ENCODE measurements at places on chromosomes 3 and 15.

GRCh38 chr3:77605308-77605707 lies 565.4 kb downstream of the ROBO2 start:
- DNase-seq, result no peak

DNA sequence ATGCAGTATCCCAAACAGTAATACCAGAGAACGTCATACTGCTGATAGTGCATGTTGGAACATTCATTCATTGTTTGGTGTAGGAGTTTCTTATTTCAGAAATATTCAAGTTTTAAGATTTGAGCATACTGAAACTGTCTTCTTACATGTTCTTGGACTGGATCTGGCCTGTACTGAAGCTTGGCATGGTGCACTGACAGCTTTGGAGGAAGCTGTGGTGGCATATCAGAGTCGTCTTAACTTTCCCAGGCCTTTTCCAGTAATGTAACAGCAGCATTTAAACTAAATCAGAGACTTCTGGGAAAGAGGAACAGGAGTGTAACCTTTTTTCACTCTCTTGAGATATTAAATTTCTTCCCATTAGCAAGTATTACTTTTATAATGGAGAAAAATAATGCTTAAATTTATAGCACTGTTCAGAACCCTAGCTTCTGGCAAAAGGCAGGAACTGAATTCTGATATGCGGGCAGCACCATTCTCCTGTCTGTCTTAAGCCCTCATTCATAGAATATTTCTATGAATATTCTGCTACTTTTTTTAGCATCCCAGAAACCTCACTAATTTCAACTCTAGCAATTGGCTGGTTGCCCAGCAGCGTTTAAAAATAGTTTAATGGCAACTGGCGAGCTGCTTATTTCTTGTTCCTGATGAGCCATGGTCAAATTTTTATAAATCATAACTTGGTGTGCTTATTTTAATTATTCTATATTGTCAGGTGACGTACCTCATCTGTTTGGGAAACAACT lies 31.1 kb downstream of the DNAJC13 start:
- DNase-seq, result no peak

DNA sequence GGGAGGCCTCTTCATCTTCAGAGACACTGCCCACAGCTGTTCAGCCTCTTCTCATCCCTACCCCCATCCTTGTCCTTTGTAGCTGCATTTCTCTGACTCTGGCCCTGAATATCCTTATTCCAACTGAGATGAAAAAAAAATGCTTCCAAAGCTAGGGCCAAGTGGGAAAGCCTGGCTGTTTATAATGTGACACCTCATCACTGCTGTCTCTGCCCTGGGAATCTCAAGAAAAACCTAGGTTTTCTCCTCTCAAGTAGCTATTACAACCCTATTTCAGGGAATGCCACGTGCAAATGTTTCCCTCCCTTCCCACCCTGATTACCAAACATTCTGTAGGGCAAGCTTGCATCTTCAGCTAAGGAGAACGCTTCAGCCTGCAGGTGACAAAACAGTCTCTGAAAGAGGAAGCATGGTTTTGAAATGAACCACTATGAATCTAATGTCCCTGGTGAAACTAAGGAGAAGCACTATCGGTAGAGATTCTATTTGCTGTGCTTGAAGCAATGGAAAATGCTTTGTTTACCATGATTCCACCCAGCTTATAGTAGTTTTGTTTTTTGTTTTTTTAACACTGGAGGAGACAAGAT lies 65.4 kb downstream of the USF3 start:
- no peak for DNase-seq

- no peak for DNase-seq
Measured at GRCh38 chr3:77404871-77405270, 365.0 kb downstream of the ROBO2 start.

DNA sequence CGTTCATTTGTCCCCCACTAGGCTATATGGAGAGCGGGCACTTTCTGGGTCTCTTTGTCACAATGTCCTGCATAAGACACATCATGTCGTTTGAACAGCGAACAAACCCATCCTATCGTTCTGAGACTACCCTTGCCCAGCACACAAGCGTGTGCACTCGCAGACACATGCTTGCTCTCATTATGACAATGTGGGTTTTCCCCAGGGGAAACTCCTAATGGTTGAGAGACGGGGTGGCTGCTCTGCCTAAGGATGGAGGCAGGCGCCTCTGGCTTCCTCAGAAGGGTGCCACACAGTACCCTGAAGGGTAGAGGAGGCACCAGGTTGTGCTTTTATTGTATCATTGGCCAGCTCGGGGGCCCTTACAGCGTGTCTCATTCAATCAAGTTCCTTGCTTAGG lies 51.0 kb upstream of the MYZAP start:
- no peak for DNase-seq

DNA sequence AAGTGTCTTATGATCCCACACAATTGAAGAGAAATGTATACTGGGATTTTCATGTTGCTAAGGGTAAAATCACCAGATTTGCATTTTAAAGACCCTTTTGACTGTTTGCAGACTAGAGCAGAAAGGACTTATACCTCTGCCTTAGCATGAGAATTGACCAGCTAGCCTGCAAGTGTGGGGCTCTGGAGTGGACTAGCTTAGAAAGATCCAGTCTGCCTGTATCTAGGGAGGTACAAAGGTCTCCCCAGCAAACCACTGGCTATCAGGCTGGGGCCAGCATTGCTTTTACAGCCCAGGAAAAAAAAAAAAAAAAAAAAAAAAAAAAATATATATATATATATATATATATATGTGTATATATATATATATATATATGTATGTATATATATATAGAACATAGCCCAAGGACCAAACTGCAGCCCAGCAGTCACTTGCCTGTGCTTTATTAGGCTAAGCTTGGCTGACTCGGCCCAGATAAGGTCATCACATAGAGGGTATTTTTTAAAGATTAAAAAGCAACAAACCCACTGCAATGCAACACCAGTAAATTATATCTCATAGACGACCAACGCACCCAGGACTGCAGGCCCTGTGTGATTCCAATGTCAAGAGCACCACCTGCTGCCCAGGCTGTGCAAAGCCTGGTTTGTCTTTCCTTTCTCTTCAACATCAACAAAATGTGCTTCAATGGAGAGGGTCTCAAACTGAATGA lies 63.7 kb downstream of the DCLK3 start:
- DNase-seq, result peak; percentile 57

GRCh38 chr15:33638453-33638852 lies 327.7 kb downstream of the RYR3 start:
- DNase-seq, result no peak

DNA sequence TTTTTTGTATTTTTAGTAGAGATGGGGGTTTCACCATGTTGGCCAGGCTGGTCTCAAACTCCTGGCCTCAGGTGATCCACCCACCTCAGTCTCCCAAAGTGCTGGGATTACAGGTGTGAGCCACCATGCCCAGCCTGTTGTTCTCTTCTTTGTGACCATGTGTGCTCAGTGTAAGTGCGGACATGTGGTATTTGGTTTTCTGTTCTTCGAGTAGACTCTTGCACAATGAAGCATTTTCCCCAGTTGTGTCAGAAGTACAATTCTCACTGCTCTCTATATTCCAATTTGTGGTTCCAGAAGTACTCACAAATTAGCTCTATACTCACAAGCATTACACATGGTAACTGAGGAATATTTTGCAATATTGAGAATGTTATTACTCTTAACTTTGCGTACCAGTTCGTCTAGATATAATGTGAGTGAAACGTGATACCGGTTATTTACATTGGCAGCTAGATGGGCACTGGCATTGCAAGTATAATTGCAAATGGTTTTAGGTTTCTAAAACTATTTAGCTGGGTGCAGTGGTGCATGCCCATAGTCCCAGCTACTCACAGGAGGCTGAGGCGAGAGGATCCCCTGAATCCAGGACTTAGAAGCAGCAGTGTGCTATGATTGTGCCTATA lies 34.2 kb upstream of the MTMR14 start:
- no peak for DNase-seq

DNA sequence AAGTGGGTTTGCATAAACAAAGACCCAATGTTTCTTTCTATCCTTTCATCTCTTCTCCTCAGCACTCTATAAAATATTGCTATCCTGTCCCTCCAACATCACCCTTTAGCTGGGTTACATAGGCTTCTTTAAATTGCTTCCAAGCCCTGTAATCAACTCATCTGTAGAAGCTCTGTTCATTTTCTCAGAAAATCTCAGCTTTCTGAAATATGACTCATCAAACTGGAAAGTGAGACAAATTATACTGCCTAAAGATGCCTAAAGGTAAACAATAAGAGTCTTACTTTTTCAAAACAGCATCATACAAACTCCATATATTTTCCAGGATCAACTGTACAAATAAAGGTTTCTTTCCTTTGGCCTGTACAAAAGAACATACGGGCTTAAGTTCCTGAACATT lies 33.8 kb downstream of the EFL1 start:
- DNase-seq, result no peak

DNA sequence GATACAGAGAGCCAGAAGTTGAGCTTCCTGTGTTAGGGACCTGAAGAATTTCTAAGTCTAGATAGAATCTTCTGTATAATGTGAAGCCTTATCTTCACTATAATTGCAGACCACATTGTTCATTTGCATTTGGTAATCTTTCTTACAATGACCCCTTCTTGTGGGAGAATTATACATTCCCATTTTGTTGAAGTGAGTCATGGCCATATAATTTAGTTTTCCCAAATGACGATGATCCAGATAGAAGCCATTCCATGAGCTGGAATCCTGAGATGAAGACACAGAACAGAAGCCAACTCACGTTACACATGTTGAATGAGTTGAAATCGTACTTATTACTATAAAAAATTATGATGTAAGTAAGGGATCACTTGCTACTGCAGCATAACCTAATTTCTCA lies 187.8 kb downstream of the TUSC7 start:
- no peak for DNase-seq

DNA sequence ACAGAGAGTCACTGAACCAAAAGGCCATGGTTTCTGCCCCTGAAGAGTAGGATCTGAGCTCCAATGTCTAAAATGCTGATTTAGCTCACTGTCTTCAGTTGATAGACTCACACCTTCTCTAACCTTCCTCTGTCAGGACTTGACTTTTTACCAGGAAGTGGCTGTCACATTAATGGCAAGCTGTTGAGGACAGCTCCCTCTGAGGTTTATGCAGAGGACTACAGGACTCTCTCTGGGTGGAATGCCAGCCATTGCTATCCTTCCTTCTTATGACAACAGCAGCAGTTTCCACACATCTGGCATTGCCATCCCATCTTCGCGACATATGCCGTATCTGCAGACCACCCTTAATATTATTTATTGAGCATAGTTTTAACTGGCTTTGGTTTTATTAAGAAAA lies 103.8 kb upstream of the PRICKLE2 start:
- DNase-seq, result no peak

- no peak for DNase-seq
Measured at GRCh38 chr15:70025413-70026296, 72.1 kb downstream of the TLE3 start.

DNA sequence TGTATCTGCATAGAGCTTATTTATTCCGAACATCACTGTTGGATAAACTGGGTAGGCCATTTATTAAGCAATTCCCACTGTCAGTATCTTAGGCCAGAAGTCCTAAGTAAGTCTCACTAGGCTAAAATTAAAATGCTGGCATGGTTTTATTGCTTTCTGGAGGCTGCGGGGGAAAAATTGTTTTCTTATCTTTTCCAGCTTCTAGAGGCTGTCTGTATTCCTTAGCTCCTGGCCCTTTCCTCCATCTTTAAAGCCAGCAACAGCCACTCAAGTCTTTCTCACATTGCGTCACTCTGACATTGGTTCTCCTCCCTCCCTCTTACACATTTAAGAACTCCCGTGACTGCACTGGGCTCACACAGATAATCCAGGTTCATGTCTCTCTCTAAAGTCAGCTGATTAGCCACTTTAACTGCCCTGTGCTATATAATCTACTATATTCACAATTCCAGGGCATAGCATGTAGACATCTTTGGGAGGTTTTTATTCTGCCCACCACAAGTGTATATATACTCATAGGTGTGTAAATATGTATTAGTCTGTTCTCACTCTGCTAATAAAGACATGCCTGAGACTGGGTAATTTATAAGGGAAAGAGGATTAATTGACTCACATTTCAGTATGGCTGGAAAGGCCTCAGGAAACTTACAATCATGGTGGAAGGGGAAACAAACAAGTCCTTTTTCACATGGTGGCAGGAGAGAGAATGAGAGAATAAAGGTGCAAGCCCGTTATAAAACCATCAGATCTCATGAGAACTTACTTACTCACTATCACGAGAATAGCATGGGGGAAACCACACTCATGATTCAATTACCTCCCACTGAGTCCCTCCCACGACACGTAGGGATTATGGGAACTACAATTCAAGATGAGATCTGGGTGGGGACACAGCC lies 113.5 kb upstream of the SLC7A14 start:
- peak; percentile 31 for DNase-seq

DNA sequence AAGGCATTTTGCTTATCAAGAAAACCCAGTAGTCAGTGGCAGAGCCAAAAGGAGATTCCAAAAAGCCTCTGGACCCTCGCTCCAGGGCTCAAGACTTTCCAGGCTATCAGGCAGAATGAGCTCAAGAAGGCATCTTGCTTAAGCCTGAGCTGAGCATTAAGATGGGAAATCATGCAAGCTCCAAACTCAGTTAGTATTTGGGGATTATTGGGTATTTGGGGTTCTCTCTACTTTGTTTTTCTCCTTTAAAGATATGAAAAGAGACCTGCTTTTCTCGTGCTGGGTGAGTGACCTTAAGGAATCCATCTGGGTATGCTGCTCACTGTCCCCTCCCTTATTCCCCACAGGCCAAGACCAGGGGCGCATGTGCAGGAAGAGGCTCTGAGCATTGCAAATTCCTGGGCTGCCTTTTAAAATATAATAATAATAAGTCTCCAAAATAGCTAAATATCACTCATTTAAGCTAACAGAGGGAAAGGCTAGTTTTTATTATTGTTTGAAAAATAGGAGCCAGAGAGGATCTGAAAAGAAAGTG lies 75.4 kb upstream of the HACD2 start:
- DNase-seq, result no peak

- DNase-seq, result no peak
Measured at GRCh38 chr3:196707566-196707965, 4.5 kb downstream of the CEP19 start.

- no peak for DNase-seq
Measured at GRCh38 chr3:55935241-55935640, 448.1 kb upstream of the WNT5A start.

DNA sequence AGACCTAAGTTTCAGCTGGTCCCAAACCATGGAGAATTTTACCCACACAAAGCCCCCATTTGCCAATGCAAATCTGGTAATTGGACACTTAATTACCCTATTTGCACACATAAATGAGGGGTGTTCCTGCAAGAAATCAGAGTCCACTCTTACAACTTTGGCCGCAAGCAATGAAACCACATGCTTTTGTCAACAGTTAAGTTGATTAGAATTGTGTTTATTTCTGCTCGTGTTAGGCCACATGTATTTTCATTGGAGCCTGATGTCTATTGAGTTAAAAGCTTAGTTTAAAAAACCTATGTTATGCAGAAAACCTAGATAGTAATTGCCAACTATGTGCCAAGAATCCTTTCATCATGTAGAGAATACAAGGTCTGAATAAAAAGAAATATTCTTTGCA lies 153.8 kb upstream of the CMC1 start:
- no peak for DNase-seq

GRCh38 chr3:23481011-23481615 lies 278.0 kb downstream of the UBE2E2 start:
- DNase-seq, result no peak

- no peak for DNase-seq
Measured at GRCh38 chr3:114455432-114455831, 161.6 kb downstream of the TIGIT start.
